ENCODE measurements at places on chromosomes 12 and 14. TPM values are rescaled to one million over a fixed set of nuclear protein-coding genes. Genes with fewer than 3 reads are reported as not detected.

Gene VRTN
- not detected for total RNA-seq

Gene COX8C
- not detected for total RNA-seq

Gene ZDHHC17
- 52.9 TPM for total RNA-seq

Gene METTL25
- 8.0 TPM for total RNA-seq

Gene CLEC1A
- total RNA-seq: not detected

Gene CFAP73
- total RNA-seq: not detected

Gene ACOT4
- total RNA-seq: 0.98 TPM

Gene FSCB
- not detected for total RNA-seq

Gene RFLNA
- 2.1 TPM for total RNA-seq

Gene HSPA2
- total RNA-seq: 2.7 TPM

Gene TTC6
- total RNA-seq: 0.40 TPM

Gene BDKRB1
- not detected for total RNA-seq

Gene NANOG
- not detected for total RNA-seq

Gene OTOGL
- total RNA-seq: 0.12 TPM

Gene PLEKHD1
- 0.14 TPM for total RNA-seq

Gene AICDA
- not detected for total RNA-seq

Gene DCP1B
- 19.8 TPM for total RNA-seq

Gene RAD51AP1
- 48.2 TPM for total RNA-seq

Gene TAS2R46
- total RNA-seq: 0.89 TPM

DNA sequence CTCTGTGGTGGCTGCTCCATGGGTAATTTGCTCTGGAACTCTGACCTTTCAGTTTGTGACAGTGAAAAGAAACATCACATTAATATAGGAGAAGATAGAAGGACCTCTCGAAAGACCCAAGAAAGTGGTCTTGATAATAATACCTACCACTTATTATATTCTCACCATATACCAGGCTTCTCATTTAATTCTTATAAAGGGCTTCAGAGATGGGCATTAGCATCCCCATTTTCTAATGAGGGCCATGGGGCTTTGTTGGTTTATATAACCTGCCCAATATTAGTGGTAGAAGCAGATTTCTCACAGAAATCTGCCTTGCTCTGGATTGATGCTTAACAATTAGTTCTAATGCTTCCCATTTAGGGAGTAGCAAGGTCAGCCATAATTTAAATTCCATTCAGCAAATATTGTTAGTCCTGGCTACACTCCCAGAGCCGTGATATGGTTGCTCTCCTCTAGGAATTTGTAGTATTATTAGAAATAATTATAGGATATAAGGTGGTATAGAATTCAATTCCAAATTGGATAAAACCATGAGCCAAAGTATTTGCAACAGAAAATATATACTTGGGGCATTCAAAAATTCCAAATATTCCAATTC, 7.4 kb upstream of the AMIGO2 start:
- no peak for DNase-seq

DNA sequence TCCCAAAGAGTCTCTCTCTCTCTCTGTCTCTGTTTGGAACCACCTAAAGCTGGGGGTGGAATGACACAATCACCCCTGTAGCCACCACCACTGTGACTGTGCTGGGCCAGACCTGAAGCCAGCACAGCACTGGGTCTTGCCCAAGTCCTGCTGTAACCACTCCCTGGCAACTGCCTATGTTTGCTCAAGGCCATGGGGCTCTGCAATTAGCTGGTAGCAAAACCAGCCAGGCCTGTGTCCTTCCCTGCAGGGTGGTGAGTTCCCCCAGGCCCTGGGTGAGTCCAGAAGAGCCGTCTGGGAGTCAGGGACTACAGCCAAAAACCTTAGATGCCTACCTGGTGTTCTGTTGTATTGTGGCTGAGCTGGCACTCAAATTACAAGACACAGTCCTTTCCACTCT, 50.8 kb downstream of the DGLUCY start:
- no peak for DNase-seq

- DNase-seq: no peak
Measured at GRCh38 chr12:46779063-46779462, 46.7 kb downstream of the SLC38A4 start.

DNA sequence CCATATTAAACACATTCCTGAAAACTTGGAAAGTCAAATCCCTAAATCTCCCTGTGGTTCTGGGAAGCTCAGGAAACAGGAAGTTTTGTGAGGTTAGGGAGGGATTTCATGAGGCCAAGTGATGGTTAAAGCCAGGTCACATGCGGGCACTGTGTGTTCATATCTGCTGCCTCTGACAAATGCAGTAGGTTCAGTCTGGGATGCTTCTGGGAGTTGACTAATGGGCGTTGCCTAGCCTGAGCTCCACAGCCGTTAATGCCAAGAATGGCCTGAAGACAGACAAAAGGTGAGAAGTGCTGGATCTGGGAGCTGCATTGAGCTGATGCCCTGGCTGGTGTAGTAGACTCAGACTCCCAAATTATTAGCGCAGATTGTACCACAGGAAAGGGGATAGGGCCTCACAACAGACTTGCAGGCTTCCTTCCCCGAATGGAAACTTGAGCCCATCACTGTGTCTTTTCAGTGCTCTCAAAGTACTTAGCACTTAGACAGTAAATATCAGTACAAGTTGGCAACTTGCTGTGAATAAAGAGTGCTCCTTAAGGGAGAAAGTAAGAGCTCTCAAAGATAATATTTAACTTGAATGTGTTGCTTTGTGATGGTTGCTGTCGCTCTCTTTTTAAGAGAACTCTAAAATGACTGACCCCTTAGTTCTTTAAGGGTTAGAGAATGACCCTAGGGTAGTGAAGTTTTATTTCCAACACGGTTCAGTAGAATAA, 17.3 kb downstream of the GSG1 start:
- DNase-seq: no peak

DNA sequence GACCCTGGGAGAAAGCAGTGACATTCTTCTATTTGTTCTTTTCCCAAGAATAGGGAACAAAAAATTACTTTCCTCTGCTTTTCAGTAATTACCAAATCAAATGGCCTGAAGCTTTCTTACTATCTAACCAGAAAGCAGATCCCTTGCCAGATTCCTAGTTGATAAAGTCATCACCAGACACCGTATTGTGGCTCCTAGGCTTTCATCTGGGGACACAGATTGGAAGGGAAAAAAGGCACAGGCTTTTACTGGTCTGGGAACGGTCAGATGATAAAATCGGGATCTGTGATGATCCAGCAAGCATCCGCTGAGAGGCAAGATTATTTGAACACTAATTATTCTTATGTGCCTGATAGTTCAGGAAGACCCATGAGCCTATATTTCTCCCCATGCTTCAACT, 79.1 kb upstream of the BCL2L14 start:
- DNase-seq: no peak

- DNase-seq: no peak
Measured at GRCh38 chr14:71137536-71138447, 230.5 kb downstream of the PCNX1 start.

DNA sequence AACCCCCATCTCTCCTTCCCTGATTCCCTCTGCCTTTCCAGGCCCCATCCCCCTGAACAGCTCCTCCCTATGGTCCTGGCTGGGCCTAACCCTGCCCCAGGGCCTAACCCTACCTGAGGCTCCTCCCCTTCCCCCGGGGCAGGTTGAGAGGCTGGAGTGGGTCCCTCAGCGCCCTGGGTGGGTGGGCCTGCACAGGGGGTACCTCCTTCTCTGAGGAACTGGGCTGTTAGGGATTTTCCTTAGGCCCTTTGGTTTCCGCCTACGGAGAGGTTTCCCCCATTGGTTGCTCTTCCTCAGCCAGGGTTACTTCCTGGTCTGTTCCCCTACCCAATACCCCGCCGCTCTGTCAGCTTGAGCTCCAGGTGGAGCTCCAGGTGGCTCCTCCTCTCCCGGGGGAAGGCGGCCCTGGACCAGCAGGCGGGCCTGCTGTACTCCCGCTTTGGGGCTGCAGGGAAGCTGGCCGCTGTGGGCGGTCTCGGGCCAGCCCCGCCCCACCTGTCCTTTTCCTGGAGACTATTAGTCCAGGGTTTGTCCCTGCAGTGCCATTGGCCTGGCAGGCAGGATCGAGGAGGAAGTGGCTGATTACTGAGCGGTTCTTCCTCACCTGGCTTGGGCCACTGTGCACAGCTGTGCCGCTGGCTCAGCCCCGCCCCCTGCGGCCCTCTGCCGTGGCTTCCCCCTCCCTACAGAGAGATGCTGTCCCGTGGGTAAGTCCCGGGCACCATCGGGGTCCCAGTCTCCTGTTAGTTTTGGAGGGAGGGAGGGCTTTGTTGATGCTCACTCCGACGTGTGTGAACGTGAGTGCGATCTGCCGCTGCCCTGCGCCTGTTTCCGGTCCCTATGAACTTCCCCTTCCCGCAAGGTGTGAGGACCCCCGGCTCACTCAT, 2.5 kb downstream of the C12orf57 start:
- DNase-seq: no peak

- DNase-seq: no peak
Measured at GRCh38 chr12:93689076-93689834, 12.1 kb downstream of the CRADD start.

GRCh38 chr12:99386907-99387306, 260.6 kb upstream of the GARIN6 start:
- DNase-seq: no peak

DNA sequence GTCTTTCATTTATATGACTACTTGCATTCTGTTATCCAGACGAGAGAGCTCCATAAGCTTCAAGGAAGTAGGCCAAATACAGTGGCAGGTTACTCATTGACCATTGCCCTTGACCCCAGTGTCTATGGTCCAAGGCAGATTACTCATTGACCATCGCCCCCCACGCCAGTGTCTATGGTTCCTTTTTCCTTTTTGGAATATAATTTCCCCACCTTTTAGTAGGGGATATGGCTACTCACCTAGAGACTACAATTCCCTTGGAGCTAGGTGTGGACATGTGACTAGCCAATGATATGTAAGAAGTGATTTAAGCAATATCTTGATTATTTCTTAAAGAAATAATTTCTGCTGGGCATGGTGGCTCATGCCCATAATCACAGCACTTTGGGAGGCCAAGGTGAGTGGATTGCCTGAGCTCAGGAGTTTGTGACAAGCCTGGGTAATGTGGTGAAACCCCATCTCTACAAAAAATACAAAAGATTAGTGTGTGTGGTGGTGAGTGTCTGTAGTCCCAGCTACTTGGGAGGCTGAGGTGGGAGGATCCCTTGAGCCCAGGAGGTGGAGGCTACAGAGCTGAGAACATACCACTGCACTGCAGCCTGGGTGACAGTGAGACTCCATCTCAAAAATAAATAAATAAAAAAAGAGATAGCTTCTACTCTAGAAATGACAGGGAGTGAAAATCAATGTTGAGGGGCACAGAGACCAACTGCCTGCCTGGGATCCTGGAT, 32.6 kb downstream of the SIX4 start:
- DNase-seq: no peak

GRCh38 chr14:90857866-90858265, 41.6 kb upstream of the TTC7B start:
- no peak for DNase-seq

GRCh38 chr14:75438486-75439080, 10.8 kb downstream of the JDP2 start:
- DNase-seq: no peak

DNA sequence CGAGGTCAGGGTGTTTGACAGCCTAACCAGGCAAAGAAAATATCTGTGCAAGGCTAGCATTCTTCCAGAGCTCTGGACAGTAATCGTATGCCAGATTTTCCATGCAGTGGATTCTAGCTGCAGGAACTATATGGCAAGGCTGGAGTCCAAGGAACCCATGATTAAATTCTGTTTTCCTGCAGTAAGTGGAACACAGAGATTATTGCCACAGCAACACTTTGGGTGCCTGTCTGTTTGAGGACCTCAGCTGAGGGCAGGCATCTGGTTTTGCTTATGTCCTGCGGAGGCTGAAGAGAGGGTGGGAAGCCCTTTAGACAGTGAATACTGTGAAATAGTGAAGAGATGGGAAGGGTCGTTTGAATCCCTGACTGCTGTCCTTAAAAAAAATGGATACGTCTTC, 104.4 kb downstream of the DAD1 start:
- DNase-seq: no peak

- DNase-seq: no peak
Measured at GRCh38 chr12:5439788-5440300, 7.9 kb downstream of the NTF3 start.

DNA sequence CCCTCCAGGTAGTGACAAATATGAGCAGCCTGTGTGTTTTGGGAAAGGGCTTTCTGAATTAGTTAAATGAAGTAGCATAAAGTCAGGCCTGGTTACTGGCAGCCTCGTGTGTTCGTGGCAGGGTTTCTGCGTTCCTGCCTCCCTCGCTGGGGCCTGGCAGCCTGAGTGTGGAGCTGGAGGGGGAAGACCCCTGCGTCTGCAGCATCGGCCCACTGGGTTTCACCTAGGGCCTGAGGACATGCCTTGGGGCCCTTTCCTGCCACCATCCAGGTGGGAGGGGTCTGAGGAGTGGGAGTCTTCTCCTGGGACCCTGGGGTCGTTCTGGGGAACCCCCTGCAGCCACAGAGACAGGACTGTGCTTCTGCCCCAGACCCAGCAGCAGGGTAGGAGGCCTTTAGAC, 20.4 kb upstream of the AMN start:
- no peak for DNase-seq

- peak; percentile 48 for DNase-seq
Measured at GRCh38 chr12:42589465-42590329, at the start of gene PRICKLE1. Gene PRICKLE1 (minus strand): TSS chr12:42589746. CDS start chr12:42472516, 117,230 bp downstream.

- DNase-seq: peak; percentile 48
Measured at GRCh38 chr12:59403259-59403932, 192.4 kb upstream of the SLC16A7 start.

DNA sequence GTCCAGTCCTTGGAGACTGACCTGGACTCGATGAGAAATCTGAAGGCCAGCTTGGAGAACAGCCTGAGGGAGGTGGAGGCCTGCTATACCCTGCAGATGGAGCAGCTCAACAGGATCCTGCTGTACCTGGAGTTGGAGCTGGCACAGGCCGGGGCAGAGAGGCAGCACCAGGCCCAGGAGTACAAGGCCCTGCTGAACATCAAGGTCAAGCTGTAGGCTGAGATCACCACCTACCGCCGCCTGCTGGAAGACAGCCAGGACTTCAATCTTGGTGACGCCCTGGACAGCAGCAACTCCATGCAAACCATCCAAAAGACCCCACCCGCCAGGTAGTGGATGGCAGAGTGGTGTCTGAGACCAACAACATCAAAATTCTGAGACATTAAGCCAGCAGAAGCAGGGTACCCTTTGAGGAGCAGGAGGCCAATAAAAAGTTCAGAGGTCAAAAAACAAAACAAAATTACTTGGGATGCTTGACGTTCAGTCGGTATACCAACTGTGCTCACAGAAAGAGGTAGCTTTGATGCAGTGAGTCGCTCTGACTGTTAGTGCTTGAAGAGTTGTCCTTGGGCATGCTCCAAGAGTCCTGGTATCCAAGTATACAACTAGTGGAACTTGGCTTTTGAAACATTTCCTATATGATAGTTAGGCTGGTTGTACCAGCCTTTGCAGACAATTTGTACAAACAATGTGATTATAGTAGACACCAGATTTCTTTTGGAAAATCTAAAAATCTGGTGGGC, 4.8 kb downstream of the MED6 start:
- DNase-seq: no peak

Data from neural crest cell (in vitro differentiated cells).